Colonic mucosa (tissue), 4 donors: ENCODE measurements at places on chromosomes 6 and 20. TPM values are rescaled to one million over a fixed set of nuclear protein-coding genes. Genes with fewer than 3 reads are reported as not detected.

Gene VSTM2L
- 1.5 TPM for total RNA-seq

Gene MACROD2
- 3.2 TPM for total RNA-seq

Gene KIF25
- 0.21 TPM for total RNA-seq

Gene FAM162B
- 0.57 TPM for total RNA-seq

Gene DEFB124
- not detected for total RNA-seq

Gene SCRT2
- total RNA-seq = not detected

Gene DOK5
- total RNA-seq = not detected

Gene RWDD2A
- total RNA-seq = 2.1 TPM

Gene SALL4
- total RNA-seq = 0.13 TPM

Gene ANKEF1
- 9.2 TPM for total RNA-seq

Gene HS3ST5
- 0.16 TPM for total RNA-seq

Gene PRSS16
- 29.8 TPM for total RNA-seq

Gene LCA5
- 0.74 TPM for total RNA-seq

Gene STX11
- 0.59 TPM for total RNA-seq

Gene ZSWIM1
- total RNA-seq = 13.4 TPM

Gene EYS
- total RNA-seq = 0.82 TPM

- no peaks in the 10 kb centered on the region for H3K36me3 ChIP-seq
- no peaks in the 10 kb centered on the region for H3K4me1 ChIP-seq
- no peak overlapping the region for H3K4me3 ChIP-seq
Measured at GRCh38 chr6:8642131-8642530, 206.8 kb upstream of the SLC35B3 start.

GRCh38 chr6:31580438-31580740, 1.8 kb downstream of the LTB start:
- H3K4me1 ChIP-seq = peaks cover 4% of the 10 kb centered on the region
- DNase-seq = no peak
- peak overlapping the region; percentile 83 for H3K4me3 ChIP-seq
- peak overlapping the region; percentile 78 for H3K27ac ChIP-seq
- H3K27me3 ChIP-seq = no peaks in the 10 kb centered on the region

- no peak overlapping the region for H3K4me3 ChIP-seq
- DNase-seq = no peak
- H3K4me1 ChIP-seq = no peaks in the 10 kb centered on the region
Measured at GRCh38 chr6:135451617-135452190, 45.8 kb downstream of the AHI1 start.

GRCh38 chr20:49283176-49283702, 5.4 kb upstream of the ZNFX1 start:
- H3K27ac ChIP-seq = no peak overlapping the region
- H3K27me3 ChIP-seq = no peaks in the 10 kb centered on the region
- no peak overlapping the region for H3K4me3 ChIP-seq
- peaks cover 19% of the 10 kb centered on the region for H3K4me1 ChIP-seq

DNA sequence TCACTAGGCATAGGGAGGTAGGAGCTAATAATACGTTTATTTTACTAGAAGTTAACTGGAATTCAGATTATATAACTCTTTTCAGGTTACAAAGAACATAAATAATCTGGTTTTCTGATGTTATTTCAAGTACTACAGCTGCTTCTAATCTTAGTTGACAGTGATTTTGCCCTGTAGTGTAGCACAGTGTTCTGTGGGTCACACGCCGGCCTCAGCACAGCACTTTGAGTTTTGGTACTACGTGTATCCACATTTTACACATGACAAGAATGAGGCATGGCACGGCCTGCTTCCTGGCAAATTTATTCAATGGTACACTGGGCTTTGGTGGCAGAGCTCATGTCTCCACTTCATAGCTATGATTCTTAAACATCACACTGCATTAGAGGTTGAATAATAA, 1.1 kb downstream of the HFE start:
- peak overlapping the region; percentile 82 for H3K27ac ChIP-seq
- H3K4me1 ChIP-seq = no peaks in the 10 kb centered on the region
- no peak for DNase-seq
- H3K27me3 ChIP-seq = no peaks in the 10 kb centered on the region

- no peak overlapping the region for H3K4me3 ChIP-seq
- H3K27ac ChIP-seq = no peak overlapping the region
- DNase-seq = no peak
- no peaks in the 10 kb centered on the region for H3K36me3 ChIP-seq
- H3K27me3 ChIP-seq = no peaks in the 10 kb centered on the region
- H3K4me1 ChIP-seq = no peaks in the 10 kb centered on the region
Measured at GRCh38 chr6:156455847-156456246, 321.3 kb upstream of the ARID1B start.

DNA sequence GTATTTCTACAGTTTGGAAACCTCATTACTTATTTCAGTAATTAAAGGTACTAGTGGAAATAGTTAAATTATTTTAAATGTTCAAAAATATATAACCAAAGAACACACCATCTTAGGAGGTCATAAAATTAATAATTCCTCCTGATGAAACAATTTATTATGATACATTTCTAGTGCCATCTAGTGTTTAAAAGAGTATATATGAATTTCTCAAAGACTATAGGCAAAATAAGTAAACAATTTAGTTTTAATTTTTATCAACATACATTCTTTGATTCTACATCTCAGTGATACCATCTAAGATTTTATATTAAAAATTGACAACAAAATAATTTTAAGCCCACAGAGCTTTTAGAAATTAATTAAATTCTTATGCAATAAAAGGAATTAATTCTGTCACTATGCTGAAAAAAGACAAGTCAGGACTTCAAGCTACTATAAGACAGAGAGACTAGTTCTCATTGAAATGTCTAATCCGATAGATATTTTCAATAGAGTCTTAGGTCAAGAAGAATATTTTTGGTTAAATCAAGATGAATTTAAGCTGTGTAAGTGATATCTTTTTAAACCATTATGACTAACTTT, 107.8 kb upstream of the RNF217 start:
- no peak overlapping the region for H3K4me3 ChIP-seq
- no peaks in the 10 kb centered on the region for H3K27me3 ChIP-seq
- DNase-seq = no peak
- H3K4me1 ChIP-seq = no peaks in the 10 kb centered on the region

DNA sequence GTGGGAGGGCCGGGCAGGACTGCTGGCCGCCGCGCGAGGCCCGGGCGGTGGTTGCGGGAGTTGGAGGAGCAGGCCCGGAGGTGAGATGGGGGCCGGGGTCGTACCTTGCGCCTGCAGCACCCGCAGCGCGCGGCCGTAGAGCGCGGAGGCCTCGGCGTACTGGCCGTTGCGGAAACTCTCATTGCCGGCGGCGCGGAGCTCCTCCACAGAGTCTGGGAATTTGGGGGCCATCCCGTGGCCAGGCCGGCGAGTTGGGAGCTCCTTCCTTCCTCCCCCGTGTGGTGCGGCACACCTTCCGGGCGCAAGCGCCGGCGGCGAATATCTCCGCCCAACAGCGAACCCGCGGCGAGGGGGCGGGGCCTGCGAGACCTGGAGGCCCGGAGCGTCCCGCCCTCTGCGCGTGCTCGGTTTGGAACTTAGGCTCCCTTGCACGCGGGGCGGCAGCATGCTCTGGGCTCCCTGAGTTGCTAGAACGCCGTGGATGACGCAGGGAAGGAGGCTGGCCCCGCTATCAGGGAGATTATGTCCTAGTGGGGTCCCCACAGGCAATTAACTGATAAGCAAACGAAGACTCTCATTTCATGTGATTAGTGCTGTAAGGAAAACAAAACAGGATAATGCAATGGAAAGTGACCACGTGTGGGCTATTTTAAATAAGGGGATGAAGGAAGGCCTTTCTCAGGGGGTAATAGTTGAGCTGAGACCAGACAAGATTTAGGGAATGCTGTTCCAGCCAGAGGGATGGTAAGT, at the start of gene TOMM34:
TSS of gene TOMM34 (minus strand) at position 295 of the 750 bp plus-strand sequence. CDS start at position 231, 64 bp downstream.
- DNase-seq = peak; percentile 98
- peak within 1 kb of the TSS; percentile 75 for H3K27ac ChIP-seq
- no peaks in the 10 kb centered on the region for H3K4me1 ChIP-seq
- no peaks in the 10 kb centered on the region for H3K27me3 ChIP-seq
- peak within 1 kb of the TSS; percentile 90 for H3K4me3 ChIP-seq

- H3K27ac ChIP-seq = no peak overlapping the region
- H3K36me3 ChIP-seq = no peaks in the 10 kb centered on the region
- DNase-seq = no peak
- H3K27me3 ChIP-seq = peaks cover 56% of the 10 kb centered on the region
Measured at GRCh38 chr6:1617466-1618310, 8.0 kb downstream of the FOXC1 start.

- no peaks in the 10 kb centered on the region for H3K4me1 ChIP-seq
- no peaks in the 10 kb centered on the region for H3K27me3 ChIP-seq
- no peak for DNase-seq
- no peak overlapping the region for H3K4me3 ChIP-seq
Measured at GRCh38 chr20:58111310-58112016, 117.0 kb downstream of the ANKRD60 start.

DNA sequence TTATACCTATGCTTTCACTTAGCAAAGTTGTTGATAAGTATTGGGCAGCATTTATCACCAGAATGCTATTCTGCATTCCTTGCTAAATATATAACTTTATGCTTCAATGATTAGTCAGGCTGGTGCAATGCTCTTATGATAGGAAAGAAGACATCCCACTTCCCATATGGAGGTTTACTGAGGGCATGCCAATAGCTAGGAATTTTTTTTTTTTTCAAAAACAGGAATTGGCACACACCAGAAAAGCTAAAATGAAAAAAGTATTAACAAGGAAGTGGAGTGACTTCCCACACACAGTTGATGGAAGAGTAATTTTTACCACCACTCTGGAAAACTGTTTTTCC, 90.8 kb downstream of the FRK start:
- no peak overlapping the region for H3K4me3 ChIP-seq
- no peaks in the 10 kb centered on the region for H3K36me3 ChIP-seq
- no peaks in the 10 kb centered on the region for H3K4me1 ChIP-seq

- H3K36me3 ChIP-seq = no peaks in the 10 kb centered on the region
- H3K27ac ChIP-seq = no peak overlapping the region
- H3K4me3 ChIP-seq = no peak overlapping the region
- no peaks in the 10 kb centered on the region for H3K4me1 ChIP-seq
- H3K27me3 ChIP-seq = no peaks in the 10 kb centered on the region
Measured at GRCh38 chr6:126210398-126211075, 129.4 kb upstream of the CENPW start.

DNA sequence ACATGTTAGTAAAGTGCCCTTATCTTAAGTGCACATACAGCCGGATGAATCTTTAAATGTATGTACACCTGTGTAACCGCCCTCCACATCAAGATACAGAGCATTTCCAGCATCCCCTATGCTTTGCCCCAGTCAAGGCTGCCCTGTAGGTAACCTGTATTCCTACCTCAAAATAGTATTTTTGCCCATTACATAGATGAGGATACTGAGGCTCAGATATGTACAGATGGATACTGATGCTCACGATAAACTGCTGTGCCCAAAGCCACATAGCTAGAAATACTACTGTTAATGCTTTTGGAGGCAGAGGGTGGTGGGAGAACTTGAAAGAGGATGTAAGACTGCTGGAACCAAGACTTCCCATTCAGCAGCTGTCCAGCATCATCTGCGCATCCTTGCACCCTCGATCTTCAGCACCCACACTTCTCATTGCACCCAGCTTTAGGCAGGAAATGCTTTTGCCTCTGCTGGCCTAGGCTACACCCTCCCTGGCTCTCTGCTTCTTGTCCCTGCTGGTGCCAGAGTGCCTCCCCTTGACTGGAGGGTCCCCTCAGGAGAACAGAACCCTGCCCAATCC, 27.0 kb upstream of the ZFAND3 start:
- no peaks in the 10 kb centered on the region for H3K4me1 ChIP-seq
- H3K36me3 ChIP-seq = no peaks in the 10 kb centered on the region
- DNase-seq = no peak
- no peak overlapping the region for H3K27ac ChIP-seq
- no peaks in the 10 kb centered on the region for H3K27me3 ChIP-seq

- no peak overlapping the region for H3K4me3 ChIP-seq
- no peaks in the 10 kb centered on the region for H3K4me1 ChIP-seq
- H3K27me3 ChIP-seq = no peaks in the 10 kb centered on the region
- no peak for DNase-seq
Measured at GRCh38 chr20:47905628-47906347, 120.5 kb upstream of the SULF2 start.

- no peaks in the 10 kb centered on the region for H3K27me3 ChIP-seq
- H3K27ac ChIP-seq = no peak overlapping the region
Measured at GRCh38 chr6:137824556-137824879, 42.5 kb upstream of the TNFAIP3 start.

DNA sequence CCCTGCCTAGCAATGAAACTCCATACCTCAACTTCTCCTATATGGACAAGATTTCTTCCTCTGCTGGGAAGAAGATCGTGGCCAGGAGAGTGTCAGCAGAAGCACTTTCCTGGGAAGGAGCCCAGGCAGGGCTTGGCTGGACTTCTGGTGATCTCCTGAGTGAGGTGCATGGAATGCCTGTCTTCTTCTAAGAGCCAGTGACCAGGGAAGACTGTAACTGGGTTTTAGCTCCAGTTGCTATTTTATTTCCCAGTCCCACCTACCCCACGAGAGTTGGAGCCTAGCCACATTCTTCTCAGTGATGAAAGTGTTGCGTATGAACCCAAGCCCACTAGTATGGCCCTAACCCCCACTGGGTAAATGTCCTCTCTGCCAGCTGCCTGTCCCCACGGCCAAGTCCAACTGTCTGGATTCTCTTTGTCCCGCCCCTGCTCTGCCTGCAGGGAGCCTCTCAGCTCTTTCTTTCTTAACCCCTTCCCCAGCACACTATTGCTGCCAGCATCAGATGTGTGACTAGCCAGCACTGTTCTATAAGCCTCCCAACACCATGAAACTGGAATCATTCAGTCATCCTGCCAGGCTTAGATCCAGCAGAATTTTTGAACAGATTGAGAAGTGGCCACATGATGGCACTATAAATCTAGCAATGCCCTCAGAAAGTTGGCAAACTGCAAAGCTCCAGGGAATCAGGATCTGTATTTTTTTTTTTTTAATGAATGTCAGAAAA, 69.8 kb upstream of the FAM184A start:
- H3K27ac ChIP-seq = peak overlapping the region; percentile 60
- peak; percentile 43 for DNase-seq
- no peaks in the 10 kb centered on the region for H3K36me3 ChIP-seq
- H3K4me3 ChIP-seq = no peak overlapping the region
- H3K27me3 ChIP-seq = no peaks in the 10 kb centered on the region

GRCh38 chr6:42113936-42114636, 28.3 kb downstream of the C6orf132 start:
- peak overlapping the region; percentile 86 for H3K27ac ChIP-seq
- H3K27me3 ChIP-seq = no peaks in the 10 kb centered on the region
- peak; percentile 70 for DNase-seq
- peak overlapping the region; percentile 2 for H3K4me3 ChIP-seq

GRCh38 chr20:53905019-53905819, 165.2 kb downstream of the BCAS1 start:
- no peak for DNase-seq
- H3K4me1 ChIP-seq = peaks cover 8% of the 10 kb centered on the region
- no peaks in the 10 kb centered on the region for H3K27me3 ChIP-seq
- H3K36me3 ChIP-seq = no peaks in the 10 kb centered on the region
- H3K27ac ChIP-seq = no peak overlapping the region

DNA sequence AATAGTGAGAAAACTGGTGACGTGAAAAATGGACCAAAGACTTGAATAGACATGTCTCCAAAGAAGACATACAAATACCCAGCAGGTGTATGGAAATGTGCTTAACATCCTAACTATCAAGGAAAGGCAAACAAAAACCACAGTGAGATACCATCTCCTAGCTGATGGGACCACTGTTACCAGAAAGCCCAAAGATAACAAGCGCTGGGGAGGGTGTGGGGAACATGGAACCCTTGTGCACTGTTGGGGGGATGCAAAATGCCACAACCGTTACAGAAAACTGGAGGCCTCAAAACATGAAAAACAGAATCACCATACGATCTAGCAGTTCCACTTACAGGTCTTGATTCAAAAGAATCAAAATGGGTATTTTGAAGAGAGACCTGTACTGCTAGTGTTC, 19.8 kb upstream of the RBM38 start:
- no peak for DNase-seq
- H3K4me3 ChIP-seq = no peak overlapping the region
- H3K27me3 ChIP-seq = no peaks in the 10 kb centered on the region
- no peak overlapping the region for H3K27ac ChIP-seq
- no peaks in the 10 kb centered on the region for H3K4me1 ChIP-seq
